ENCODE measurements at places on chromosomes 6 and 20. TPM values are rescaled to one million over a fixed set of nuclear protein-coding genes. Genes with fewer than 3 reads are reported as not detected.

GRCh38 chr6:130159956-130160355, 62.8 kb downstream of the SAMD3 start:
- no peak for DNase-seq
- H3K4me3 ChIP-seq = no peak overlapping the region
- H3K36me3 ChIP-seq = no peaks in the 10 kb centered on the region
- no peaks in the 10 kb centered on the region for H3K4me1 ChIP-seq

- H3K4me3 ChIP-seq = no peak overlapping the region
- H3K36me3 ChIP-seq = no peaks in the 10 kb centered on the region
- H3K27ac ChIP-seq = no peak overlapping the region
- DNase-seq = peak; percentile 39
These were observed 29.0 kb downstream of the HNF4A start for GRCh38 chr20:44384423-44385027.

- no peak overlapping the region for H3K27ac ChIP-seq
- DNase-seq = no peak
- no peaks in the 10 kb centered on the region for H3K36me3 ChIP-seq
- no peaks in the 10 kb centered on the region for H3K27me3 ChIP-seq
- no peaks in the 10 kb centered on the region for H3K4me1 ChIP-seq
These were observed 111.0 kb downstream of the DTNBP1 start for GRCh38 chr6:15551798-15552197.

DNA sequence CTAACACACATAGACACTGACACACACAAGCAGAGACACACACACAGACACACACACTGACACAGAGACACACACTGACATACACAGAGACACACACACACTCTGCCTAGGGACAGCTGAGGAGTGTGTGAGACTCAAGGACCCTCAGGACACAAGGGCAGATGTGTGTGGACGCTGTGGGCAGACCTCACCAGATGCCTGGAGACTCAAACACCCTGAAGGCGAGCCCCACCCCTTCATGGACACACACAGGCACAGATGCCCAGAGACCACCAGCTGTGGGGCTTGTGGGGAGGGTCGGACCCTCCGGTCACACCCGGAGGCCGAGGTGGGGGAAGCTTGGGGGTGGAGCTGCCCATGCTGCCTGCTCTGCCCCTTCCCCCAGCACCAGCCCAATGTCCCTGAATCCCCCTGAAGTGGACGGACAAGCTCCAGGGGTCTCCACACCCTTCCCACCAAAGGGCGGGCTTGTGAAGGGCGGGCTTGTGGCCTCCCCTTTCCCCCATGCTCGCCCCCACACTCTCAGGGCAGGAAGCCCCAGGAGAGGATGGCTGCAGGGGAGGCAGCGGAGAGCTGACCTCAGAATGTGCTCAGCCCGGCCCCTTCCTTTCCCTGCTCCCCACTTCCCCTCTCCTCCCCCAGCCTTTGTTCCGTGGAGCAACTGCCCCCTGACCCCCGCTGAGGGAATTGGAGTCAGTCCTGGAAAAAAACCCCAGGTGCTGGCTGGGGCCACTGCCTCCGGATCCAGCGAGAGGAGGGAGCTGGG, 13.9 kb upstream of the ABHD16B start:
- peaks cover 36% of the 10 kb centered on the region for H3K4me1 ChIP-seq
- H3K27me3 ChIP-seq = no peaks in the 10 kb centered on the region
- H3K27ac ChIP-seq = peak overlapping the region; percentile 58
- no peak overlapping the region for H3K4me3 ChIP-seq
- DNase-seq = no peak

GRCh38 chr20:21396599-21397340, 556 bp downstream of the NKX2-4 start:
- H3K4me1 ChIP-seq = no peaks in the 10 kb centered on the region
- H3K27ac ChIP-seq = no peak overlapping the region
- DNase-seq = no peak
- H3K27me3 ChIP-seq = peaks cover 18% of the 10 kb centered on the region
- H3K36me3 ChIP-seq = no peaks in the 10 kb centered on the region

GRCh38 chr6:142448091-142448729, 146.4 kb downstream of the ADGRG6 start:
- no peak for DNase-seq

DNA sequence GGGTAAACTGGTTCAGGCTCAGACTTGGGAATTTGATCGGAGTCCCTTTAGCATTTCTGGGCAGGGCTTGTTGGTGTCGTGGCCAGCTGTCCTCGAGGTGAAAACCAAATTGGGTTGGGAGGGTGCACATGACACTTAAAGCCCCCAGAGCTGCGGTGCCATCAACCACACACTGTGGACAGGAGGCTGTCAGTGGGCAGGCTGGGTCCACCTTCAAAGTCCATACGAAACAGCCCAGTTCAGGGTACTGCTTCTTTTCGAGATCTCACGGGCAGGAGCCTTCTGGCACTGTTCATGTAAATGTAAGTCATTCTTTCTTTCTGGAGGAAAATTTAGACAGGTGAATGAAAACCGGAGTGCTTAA, 7.0 kb downstream of the SYNJ2 start:
- peaks cover 2% of the 10 kb centered on the region for H3K36me3 ChIP-seq
- no peak overlapping the region for H3K4me3 ChIP-seq
- no peak for DNase-seq
- H3K27ac ChIP-seq = peak overlapping the region; percentile 97
- H3K4me1 ChIP-seq = peaks cover 82% of the 10 kb centered on the region

DNA sequence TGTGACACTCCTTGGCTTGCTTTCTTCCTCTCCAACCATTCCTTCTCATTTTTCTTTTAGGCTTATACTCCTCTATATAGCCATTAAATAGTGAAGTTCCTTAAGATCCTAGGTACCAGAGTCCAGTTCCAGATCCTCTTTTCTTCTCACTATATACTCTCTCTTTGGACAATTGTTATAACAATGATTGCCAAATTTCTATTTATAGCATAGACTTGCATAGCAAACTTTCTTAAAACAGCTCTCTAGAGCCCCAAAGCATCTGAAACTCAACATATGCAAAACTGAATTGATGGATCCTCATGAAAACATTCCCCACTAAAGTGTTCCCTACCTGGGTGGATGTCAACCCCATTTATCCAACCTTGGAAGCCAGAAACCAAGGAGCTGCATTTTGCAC, 13.4 kb downstream of the PHIP start:
- H3K4me3 ChIP-seq = no peak overlapping the region
- no peaks in the 10 kb centered on the region for H3K4me1 ChIP-seq
- no peak for DNase-seq
- peaks cover 16% of the 10 kb centered on the region for H3K36me3 ChIP-seq
- H3K27me3 ChIP-seq = no peaks in the 10 kb centered on the region

- no peaks in the 10 kb centered on the region for H3K27me3 ChIP-seq
- H3K4me3 ChIP-seq = no peak overlapping the region
- H3K4me1 ChIP-seq = peaks cover 62% of the 10 kb centered on the region
- peak overlapping the region; percentile 66 for H3K27ac ChIP-seq
These were observed 152.2 kb downstream of the SOX4 start for GRCh38 chr6:21745543-21746337.

GRCh38 chr6:41040101-41040939, 1.3 kb upstream of the UNC5CL start:
- no peak for DNase-seq
- H3K36me3 ChIP-seq = no peaks in the 10 kb centered on the region
- no peak overlapping the region for H3K4me3 ChIP-seq
- no peak overlapping the region for H3K27ac ChIP-seq
- no peaks in the 10 kb centered on the region for H3K27me3 ChIP-seq

GRCh38 chr6:34486106-34486740, 20.3 kb downstream of the PACSIN1 start:
- H3K4me1 ChIP-seq = no peaks in the 10 kb centered on the region
- no peaks in the 10 kb centered on the region for H3K27me3 ChIP-seq
- no peak overlapping the region for H3K27ac ChIP-seq
- DNase-seq = no peak
- H3K36me3 ChIP-seq = no peaks in the 10 kb centered on the region
- no peak overlapping the region for H3K4me3 ChIP-seq

- H3K27me3 ChIP-seq = no peaks in the 10 kb centered on the region
- DNase-seq = no peak
- no peaks in the 10 kb centered on the region for H3K4me1 ChIP-seq
These were observed 21.8 kb downstream of the CCDC167 start for GRCh38 chr6:37477656-37478435.

DNA sequence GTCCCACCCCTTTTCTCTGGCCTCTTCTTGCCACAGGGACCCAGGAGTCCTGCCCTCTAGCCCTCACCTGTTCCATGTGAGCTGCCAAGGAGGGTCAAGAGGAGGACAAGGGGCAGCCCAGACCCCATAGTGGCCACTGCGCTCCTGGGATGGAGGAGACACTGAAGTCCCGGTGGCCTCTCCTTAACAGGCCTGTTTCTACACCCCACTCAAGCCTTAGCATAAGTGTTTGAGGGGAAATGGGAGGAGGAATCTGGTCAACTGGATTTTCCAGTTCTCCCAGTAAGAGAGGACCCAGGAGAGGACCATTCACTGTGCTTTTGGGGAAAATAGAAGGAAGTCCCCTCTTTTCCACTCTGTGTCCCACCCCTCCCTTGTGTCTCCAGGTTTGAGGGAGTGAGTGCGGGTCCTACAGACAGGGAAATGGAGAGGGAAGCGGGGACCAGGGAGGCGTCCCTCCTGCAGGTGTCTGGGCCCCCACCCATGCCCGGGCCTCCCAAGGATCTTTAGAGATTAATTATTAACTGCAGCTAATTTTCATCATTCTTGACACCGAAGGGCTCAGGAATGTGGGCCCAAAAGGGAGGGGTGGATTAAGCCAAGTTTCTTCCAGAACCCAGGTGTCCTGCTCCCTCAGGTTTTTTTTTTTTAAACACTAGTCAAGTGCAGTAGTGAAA, at the start of gene SFTA2:
TSS of gene SFTA2 (minus strand) at position 202 of the 677 bp plus-strand sequence. CDS start at position 128, 74 bp downstream.
- H3K36me3 ChIP-seq = no peaks in the 10 kb centered on the region
- H3K27me3 ChIP-seq = no peaks in the 10 kb centered on the region
- no peaks in the 10 kb centered on the region for H3K4me1 ChIP-seq

GRCh38 chr6:3227363-3228045, at the start of gene TUBB2B:
Gene TUBB2B, minus strand, starts transcription at chr6:3227653. Its CDS starts 110 bp downstream, at chr6:3227543.
- peaks cover 6% of the 10 kb centered on the region for H3K27me3 ChIP-seq
- H3K4me3 ChIP-seq = peak within 1 kb of the TSS; percentile 63
- H3K36me3 ChIP-seq = no peaks in the 10 kb centered on the region
- peaks cover 9% of the 10 kb centered on the region for H3K4me1 ChIP-seq
- DNase-seq = no peak

- no peaks in the 10 kb centered on the region for H3K4me1 ChIP-seq
- DNase-seq = no peak
- no peak overlapping the region for H3K27ac ChIP-seq
- H3K36me3 ChIP-seq = no peaks in the 10 kb centered on the region
These were observed 74.9 kb upstream of the SMLR1 start for GRCh38 chr6:130752267-130752666.

- DNase-seq = no peak
- H3K27ac ChIP-seq = no peak overlapping the region
- no peaks in the 10 kb centered on the region for H3K27me3 ChIP-seq
- H3K4me1 ChIP-seq = no peaks in the 10 kb centered on the region
- H3K36me3 ChIP-seq = no peaks in the 10 kb centered on the region
These were observed 154.6 kb upstream of the SOX4 start for GRCh38 chr6:21438986-21439352.

GRCh38 chr20:58800134-58800871, 50.4 kb downstream of the GNAS-AS1 start:
- H3K27me3 ChIP-seq = peaks cover 12% of the 10 kb centered on the region
- no peak overlapping the region for H3K4me3 ChIP-seq
- H3K27ac ChIP-seq = no peak overlapping the region
- no peak for DNase-seq
- H3K36me3 ChIP-seq = no peaks in the 10 kb centered on the region

DNA sequence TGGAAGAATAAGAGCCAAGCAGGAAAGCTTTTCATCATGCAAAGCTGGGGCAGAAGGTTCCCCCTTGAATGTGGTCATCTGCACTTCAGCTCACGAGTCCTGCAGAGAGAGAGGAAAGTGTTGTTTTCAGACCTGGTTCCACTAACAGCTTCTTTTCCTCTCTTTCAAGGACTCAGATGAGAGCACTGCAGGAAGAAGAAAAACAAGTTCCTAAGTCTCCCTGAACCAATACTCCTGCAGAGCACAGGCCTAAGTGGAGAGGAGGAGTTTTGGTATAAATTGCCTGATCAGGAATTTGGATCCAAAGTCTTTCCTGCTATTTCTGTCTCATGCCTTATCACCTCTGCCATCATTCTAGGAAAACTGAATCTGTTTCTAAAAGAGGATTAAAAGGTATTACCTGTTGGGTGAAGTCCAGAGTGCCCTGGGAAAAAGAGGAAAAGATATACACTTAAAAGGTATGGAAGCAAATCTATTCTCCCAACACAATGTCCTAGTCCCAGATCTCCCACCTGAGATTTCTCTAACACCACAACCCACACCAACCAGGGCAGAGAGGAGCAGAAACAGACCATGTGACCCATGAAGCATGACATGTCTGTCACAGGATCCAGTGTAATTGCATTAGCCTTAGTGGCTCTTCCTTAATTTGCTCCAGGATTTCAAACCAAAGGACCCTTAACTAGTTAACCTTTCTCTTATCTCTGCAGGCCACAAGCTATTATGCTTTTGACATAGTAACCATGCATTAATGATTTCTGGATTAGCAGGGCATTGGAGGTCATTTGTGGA, 12.2 kb downstream of the HLA-DRB5 start:
- no peaks in the 10 kb centered on the region for H3K36me3 ChIP-seq
- H3K27ac ChIP-seq = no peak overlapping the region
- no peaks in the 10 kb centered on the region for H3K4me1 ChIP-seq
- no peaks in the 10 kb centered on the region for H3K27me3 ChIP-seq
- DNase-seq = no peak
- H3K4me3 ChIP-seq = no peak overlapping the region

DNA sequence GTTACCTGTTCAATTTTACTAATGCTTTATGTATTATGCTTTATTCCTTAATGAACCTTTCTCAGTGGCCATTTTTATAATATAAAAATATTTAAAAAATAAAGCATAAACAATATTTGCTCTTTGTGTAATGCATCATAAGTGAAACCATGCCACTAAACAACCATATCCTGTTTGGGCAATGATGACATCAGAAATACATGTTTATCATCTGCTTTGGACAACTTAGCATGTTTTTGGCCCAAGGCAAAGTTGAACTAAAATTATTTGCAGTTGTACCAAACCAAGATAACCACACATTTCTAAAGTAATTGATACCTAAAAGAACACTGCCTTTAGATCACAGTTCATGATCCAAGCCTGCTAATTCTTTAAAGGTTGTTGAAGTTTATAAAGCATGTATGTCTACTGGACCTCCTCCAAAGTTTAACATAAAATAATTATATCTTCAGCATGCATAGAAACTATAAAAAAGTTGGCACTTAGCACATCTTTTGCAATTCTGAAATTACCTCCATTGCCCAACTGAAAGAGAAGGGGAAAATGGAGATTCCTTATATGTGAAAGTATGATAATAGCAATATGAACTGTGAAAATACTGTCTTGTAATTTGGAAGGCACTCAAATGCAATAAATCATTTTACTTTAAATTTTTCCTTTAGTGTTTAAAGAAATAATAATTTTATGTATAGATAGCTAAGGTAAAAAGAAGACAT, 325.6 kb upstream of the RUNX2 start:
- H3K27ac ChIP-seq = no peak overlapping the region
- no peak for DNase-seq
- H3K27me3 ChIP-seq = no peaks in the 10 kb centered on the region
- H3K4me1 ChIP-seq = no peaks in the 10 kb centered on the region
- H3K36me3 ChIP-seq = no peaks in the 10 kb centered on the region

TRIM10 gene
- total RNA-seq = not detected

RSPH4A gene
- 0.44 TPM for total RNA-seq

SOX18 gene
- 18.7 TPM for total RNA-seq

ZCCHC3 gene
- 18.9 TPM for total RNA-seq

DSP gene
- 20.1 TPM for total RNA-seq

HDGFL1 gene
- total RNA-seq = not detected

RFX6 gene
- not detected for total RNA-seq

LAMA5 gene
- total RNA-seq = 497 TPM

INSM1 gene
- total RNA-seq = 0.05 TPM

All from Panc1 (cell line).